ENCODE measurements at places on chromosomes 6 and 20.

DNA sequence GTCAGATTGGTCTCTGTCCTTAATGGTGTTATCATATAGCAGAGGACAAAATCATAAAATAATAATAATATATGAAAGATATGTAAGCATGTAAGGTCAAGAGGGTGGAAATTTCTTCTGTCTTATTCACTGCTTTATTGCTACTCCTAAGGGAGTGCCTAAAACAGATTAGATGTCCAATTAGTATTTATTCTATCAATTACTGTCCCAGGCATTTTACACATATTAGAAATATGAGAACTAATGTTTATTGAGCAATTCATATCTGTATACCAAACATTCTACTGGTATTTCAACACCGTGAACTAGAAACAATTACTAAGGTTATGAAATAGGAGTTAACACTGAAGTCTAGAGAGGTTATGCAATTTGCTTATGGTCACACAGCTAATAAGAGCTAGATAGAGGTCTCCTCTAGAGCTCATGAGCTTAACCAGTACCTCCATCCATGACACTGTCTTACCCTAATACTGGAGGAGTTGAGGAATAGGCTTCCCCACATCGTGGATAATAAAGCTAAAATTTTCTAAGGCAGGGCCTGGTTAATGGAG, 302.3 kb downstream of the PLCB1 start:
- no peak for DNase-seq

- DNase-seq: peak; percentile 50
Observed at GRCh38 chr6:56101141-56101553, 146.2 kb downstream of the COL21A1 start.

- DNase-seq: peak; percentile 87
Observed at GRCh38 chr20:23147964-23148730, 62.0 kb upstream of the CD93 start.

DNA sequence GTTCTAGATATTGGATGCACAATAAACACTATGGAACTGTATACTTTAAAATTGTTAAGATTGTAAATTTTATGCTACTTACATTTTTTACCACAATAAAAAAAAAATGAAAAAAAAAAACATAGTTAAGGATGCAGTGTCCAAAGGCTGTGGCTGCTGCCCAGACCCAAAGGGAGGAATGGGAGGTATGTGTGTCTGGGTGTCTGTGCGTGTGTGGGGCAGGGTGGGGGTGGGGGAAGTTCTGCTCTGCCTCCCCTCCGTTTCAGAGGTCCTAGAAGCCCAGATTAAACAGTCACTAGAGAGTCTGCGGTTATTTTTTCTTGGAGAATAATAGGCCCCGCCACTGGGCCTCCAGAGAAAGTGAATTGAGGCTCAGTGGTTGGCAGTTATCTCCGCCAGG, 136.4 kb upstream of the ARMC2 start:
- DNase-seq: no peak

- no peak for DNase-seq
Observed at GRCh38 chr6:33609019-33609418, 12.1 kb upstream of the ITPR3 start.

DNA sequence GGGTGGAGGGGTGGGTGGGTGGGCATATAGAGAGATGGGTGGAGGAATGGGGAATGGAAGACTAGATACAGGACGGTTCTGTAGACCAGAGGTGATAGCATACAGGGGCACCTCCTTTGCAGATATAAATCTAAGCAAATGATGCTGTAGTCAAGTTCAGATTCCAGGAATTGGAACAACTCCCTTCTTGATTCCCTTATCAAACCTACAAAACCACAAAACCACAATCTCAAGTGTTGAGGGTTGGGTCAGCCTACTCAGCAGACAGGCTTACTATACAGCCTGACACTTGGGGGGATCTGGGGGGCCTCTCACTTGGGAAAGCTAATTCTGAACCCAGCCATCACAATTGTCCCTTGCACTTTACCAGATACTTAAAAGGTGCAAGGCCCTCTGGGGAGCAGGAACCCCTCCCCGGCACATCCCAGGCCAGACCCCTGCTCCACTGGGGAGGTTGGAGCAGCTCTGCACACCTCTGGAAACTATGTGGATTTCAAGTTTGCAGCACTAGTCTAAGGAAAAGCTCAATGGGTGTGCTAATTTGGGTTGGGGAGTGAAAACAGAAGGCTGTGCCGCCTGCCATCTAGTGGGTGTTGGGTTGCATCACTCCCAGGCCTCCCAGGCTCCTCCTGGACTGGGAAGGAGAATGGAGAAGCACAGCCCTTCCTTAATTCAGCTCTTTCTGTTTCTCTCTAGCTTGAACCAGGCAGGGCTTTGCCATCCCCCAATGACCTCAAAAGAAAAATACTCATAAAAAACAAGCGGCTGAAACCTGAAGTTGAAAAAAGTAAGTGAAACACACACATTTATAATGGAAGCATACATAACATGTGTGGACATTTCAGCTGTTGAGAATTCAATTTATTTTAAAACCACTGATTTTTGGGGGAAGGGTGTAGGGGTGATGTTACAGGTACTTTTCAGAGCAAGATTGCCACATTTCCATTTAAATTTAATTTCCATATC, 121.2 kb upstream of the LAMP5 start:
- peak; percentile 74 for DNase-seq

Data from RKO (cell line).